GF-D8 (cell line): ENCODE measurements at places on chromosomes 16 and 17.

DNA sequence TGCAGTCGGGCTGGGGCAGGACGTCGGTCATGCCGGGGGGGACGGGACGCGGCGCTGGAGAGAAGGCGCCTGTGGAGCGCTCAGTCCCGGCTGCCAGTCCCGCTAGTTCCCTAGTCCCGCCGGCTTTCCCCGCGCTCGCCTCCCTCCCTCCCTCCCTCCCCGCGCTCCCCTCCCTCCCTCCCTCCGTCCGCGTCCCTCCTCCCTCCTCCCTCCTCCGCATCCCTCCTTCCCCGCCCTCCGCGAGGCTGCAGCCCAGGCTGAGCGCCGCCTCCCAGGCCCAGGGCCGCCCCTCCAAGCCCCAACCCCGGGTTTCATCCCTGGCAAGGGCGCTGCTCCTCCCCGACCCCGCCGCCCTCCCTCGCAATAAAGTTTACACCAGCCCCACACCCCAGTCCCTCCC, 34.8 kb downstream of the TIMM22 start:
- DNase-seq = no peak

DNA sequence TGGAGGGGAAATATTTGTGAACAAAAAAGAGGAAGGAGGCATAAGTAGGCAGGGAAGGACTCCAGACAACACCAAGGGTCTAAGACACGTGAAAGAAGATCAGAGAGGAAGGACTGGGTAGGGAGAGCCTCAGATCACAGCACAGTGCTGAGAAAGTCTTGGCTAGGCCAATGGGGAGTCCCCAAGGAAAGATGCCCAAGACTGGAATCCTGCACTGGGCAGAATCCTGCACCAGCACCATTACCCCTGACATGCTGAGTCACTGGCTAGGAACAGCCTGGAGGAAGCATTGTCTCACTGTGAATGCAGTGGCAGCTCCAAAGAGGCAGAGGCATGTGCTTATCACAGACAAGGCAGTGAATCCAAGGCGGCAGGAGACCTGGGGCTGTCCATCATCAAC, 19.2 kb downstream of the CLEC19A start:
- no peak for DNase-seq

GRCh38 chr17:59329176-59330052, 2.0 kb upstream of the YPEL2 start:
- peak; percentile 71 for DNase-seq

DNA sequence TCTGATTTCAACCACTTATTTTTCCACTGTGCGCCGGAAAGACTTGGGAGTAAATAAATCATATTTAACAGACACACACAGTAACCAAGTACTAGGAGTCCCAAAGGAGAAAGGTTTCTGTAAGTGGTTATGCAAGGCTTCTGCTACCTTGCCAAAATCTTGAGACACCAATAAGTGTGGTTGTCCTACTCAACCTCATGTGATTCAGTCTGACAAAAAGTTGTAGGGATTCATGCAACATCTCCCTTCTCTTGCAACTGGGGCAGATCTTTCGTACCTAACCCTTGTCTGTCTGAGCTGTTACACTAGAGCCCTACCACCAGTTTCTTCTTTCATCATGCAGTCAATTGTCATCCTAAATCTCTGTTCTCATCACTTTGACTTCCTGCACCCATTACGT, 69.9 kb upstream of the NUDT7 start:
- DNase-seq = no peak

GRCh38 chr16:23505180-23505665, 5.1 kb downstream of the GGA2 start:
- DNase-seq = no peak

- no peak for DNase-seq
Observed at GRCh38 chr17:45313421-45313771, 3.4 kb downstream of the MAP3K14 start.
